Activated naive CD8-positive, alpha-beta T cell treated with anti-CD3 and anti-CD28 coated beads, Interleukin-2, amount 10 ng/mL, durations not matched to agents 7 days and 5 days (primary cell): ENCODE measurements at places on chromosomes 5 and 9.

GRCh38 chr9:26061948-26062575 is 383.8 kb upstream of the TUSC1 start:
- no peak for DNase-seq

DNA sequence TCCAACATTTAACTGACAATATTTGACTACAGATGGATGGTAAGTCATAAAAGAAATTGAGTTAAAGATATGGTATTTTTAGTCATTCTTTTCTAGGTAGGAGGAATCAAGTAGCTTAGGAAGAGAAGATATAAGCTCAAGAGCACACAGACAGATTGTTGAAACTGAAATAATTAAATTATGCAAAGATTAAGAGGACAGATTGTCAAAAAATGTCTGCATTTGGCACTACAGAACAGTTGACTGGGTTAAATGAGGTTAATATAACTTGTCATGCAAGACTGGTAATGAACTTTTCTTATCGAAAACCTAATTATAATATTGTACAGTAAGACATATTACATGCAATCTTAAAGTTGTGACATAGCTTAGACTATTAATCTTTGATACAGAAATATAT is 36.3 kb upstream of the TRPM3 start:
- DNase-seq = no peak

GRCh38 chr5:66561256-66561990 is 34.8 kb upstream of the MAST4 start:
- no peak for DNase-seq

GRCh38 chr9:136462664-136463063 is 20.2 kb downstream of the SEC16A start:
- DNase-seq = no peak

DNA sequence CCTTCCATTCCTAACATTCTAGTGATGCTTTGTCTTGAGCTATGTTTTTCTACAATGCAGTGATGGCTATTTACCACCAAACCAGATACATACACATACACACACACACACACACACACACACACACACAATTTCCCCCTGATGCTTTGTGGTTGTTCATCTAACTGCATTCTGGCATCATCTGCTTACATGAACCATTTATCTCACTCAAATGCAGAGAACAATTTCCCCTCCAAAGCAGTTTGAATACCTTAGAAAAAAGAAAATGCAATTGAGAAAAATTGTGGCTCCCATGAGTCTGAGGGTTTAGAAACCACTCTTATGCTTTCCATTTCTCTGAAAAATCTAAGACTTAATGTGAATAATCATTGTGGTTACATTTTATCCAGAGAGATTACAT is 1024.8 kb downstream of the TLE4 start:
- no peak for DNase-seq

GRCh38 chr9:81650586-81651515 is 38.5 kb downstream of the TLE1 start:
- DNase-seq = no peak

DNA sequence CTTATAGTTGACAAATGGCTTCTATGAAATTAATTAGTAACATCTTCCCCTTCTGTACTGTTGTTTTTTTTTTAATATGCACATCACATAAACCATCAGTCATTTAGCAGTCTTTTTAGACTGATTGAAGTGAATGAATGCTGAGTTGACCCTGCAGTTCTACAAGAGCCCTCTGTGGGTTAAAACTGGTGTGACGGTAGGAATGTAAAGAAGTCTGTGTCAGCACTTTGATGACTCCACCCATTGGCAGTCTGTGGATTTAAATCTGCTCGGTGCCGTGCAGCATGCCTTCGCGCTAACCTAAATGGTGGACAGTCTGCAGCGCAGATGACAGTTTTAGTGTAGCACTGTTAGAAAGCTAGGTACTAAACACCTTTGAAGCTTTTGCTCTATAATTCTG is 3.1 kb downstream of the GTF3C4 start:
- DNase-seq = no peak

DNA sequence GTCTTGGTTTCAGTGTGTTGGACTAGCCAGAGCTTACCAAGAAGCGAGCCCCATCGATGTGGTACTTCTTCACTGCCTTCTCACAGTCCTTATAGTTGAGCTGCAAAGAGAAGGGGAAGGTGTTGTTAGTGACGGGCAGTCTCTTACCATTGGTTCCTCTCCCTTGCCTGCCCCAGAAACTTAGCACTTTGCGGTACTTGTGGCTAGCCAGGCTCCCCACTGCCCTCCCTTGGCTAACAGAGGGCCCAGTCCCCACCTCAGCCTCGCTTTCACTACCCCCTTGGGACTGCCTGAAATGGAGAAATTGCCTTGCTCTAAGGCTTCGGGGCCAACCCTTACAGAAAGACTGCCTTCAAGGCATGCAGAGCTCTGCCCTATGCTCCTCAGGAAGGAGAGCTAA is 4.3 kb downstream of the LCP2 start:
- DNase-seq = peak; percentile 88

DNA sequence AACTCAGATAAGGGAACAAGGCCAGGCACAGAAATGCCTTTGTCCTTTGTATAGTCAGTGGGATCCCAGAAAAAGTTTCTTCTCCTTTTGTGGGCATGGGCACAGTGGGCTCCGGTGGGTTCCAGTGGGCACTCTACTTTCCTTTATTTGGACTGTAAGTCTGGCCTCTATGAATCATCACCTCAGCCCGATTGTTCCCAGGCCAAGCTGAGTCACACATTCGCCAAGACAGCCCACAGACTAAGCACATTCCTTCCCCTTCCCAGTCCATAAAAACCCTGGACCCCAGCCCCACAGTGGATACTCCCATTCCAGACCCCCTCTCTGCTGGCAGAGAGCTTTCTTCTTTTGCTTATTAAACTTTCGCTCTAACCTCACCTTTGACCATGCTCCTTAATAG is 165.0 kb downstream of the FBXL17 start:
- no peak for DNase-seq

GRCh38 chr5:177421062-177421798 is 5.2 kb upstream of the GRK6 start:
- DNase-seq = no peak

GRCh38 chr5:82863266-82863665 is 213.9 kb downstream of the TMEM167A start:
- DNase-seq = no peak

DNA sequence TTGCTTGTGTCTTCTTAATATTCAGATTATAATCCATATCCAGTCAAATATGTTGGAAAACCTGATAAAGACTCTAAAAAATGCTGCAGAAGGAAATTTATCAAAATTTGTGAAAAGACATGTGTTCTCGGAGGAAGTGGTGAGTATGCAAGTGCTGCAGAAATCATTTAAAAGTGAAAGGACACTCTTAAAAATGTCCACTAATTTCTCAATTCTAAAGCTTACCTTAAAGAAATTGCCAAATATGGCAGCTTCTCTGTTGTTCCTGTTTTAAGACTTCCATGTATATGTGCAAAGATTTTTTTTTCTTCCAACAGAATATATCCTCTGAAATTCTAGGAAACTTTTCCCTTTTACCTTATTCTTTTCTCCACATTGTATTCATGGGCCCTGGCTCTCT is 32.4 kb downstream of the PTCD2 start:
- DNase-seq = no peak

DNA sequence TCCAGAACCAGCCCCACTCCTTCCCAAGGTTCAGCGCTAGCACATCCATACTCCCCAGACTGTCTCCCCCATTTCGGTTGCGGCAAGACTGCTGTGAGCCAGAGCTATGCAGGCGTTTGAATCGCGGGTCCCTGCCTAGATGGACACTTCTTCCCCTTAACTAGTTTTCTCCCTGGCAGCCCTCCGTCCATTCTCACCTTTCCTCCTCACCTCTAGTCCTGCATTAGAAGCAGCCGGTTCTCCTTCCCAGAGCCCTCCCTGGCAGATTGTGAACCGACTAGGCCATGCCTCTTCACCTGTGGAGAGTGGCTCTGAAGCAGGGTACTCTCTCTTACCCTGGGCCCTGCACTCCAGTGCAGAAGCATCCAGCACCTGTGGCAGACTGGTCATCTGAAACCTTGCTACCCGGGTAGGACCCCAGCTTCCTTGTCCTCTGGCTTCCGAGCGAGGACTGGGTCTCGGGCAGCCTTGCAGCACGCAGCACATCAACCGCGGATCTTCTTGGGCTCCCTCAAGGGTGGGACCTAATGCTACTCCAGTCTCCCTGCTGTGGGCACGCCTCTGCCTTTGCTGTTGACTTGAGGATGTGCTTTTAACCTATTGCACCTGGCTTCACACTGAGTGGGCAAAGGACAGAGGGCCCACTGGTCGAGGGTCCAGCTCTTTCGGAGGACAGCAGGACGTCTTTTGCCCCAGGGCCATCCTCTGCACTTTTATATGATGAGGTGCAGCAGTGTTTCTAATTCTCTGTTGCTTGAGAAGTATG is 183.6 kb downstream of the AOPEP start:
- DNase-seq = no peak

DNA sequence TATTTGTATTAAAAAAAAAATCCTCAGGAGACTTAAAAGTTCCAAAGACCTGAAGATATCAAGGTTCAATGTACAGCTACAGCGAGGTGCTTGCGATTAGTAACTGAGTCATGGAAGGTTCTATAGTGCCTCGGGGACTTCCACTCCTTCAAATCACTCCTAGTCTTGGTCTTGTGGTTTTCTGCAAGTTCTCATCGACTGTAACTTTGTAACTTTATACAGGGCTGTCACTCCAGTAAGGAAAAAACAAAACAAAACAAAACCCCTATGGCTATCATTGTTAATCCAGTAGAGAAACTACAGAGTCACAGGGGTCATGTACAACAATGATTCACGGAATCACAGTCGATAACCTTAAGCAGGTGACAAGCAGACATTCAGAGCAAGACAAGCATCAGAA is 39.8 kb upstream of the SELENOP start:
- no peak for DNase-seq

GRCh38 chr9:134069480-134070399 is 1.9 kb upstream of the BRD3 start:
- peak; percentile 30 for DNase-seq

GRCh38 chr5:125151150-125151900 is 404.9 kb upstream of the ZNF608 start:
- DNase-seq = no peak

- DNase-seq = no peak
Observed at GRCh38 chr9:131915181-131915580, 164.5 kb downstream of the MED27 start.

DNA sequence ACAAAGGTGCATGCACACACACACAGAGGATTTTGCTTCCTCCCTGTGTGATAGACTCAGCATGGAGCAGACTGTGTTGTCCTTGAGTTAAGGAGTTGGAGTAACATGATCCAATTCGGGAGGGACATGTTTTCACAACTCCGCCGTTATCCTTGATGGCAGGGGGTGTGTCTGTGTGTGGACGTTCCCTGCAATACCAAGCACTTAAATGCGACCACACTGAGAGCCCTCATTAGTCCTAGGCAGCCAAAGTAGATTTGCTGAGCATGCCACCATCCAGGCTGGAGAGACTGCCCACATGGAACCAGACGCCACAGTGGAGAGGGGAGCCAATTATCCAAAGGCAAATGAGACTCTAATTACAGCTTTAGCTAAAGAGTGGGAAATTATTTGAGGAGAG is 140.1 kb downstream of the DOCK2 start:
- DNase-seq = no peak
